ENCODE measurements at places on chromosomes 4 and X.

- DNase-seq = no peak
These were observed 138.6 kb upstream of the APOOL start for GRCh38 chrX:84865113-84865512.

GRCh38 chrX:112751076-112751475 lies 71.3 kb upstream of the LHFPL1 start:
- no peak for DNase-seq

- DNase-seq = no peak
These were observed 47.2 kb upstream of the RPS6KA3 start for GRCh38 chrX:20313899-20314298.

DNA sequence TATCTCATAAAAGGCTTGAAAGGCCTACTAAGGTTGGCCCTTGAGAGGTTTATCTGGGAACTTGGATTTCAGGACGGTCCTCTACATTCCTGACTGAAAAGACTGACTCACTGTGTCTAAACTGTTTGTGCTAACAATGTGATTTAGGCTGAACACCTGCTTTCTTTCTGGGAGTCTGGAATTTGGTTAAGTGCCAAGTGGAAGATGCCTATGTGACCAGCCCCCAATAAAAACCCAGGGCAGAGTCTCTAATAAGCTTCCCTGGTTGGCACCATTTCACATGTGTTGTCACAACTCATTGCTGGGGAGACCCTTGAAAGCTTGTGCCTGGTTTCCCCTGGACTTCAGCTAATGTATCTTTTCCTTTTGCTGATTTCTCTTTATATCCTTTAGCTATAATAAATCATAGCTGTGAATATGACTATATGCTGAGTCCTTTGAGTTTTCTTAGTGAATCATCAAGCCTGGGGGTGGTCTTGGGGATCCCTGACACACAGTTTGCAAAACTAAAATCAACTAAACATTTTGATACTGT lies 55.1 kb downstream of the GPR82 start:
- DNase-seq = no peak

GRCh38 chr4:18749391-18749790 lies 727.8 kb upstream of the LCORL start:
- no peak for DNase-seq

- no peak for DNase-seq
These were observed 11.1 kb downstream of the LSM6 start for GRCh38 chr4:146186596-146186995.

GRCh38 chrX:68895341-68895755 lies 66.5 kb downstream of the EFNB1 start:
- DNase-seq = no peak

DNA sequence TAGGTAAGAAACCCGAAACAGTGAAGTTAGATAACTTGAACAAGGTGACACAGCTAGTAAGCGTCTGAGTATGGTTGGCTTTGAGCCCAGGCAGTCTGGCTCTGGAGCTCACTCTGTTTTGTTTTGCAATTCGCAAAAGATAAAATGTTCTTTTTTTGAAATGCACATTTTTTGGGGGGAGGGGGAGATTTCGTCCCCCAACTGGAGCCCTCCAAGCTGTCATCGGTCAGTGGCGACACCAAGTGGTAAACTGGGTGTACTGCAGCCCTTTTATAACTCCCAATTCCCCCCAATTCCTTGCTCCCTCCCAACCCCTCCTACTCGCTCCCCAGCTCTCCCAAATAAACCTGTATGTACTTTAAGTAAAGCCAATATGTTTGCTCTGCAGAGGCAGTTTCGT lies 2.8 kb upstream of the CLCN5 start:
- DNase-seq = no peak
